Epithelial cell of prostate (primary cell): ENCODE measurements at places on chromosomes 12 and 14.
A peak's percentile ranks its signal among the peaks of the same experiment; 100 is the strongest.

- no peak for DNase-seq
Observed at GRCh38 chr14:100442498-100443490, 119.7 kb downstream of the SLC25A47 start.

- DNase-seq: no peak
Observed at GRCh38 chr12:89824822-89825221, 116.2 kb upstream of the ATP2B1 start.

GRCh38 chr12:95499772-95500171 lies 25.8 kb downstream of the METAP2 start:
- DNase-seq: no peak

DNA sequence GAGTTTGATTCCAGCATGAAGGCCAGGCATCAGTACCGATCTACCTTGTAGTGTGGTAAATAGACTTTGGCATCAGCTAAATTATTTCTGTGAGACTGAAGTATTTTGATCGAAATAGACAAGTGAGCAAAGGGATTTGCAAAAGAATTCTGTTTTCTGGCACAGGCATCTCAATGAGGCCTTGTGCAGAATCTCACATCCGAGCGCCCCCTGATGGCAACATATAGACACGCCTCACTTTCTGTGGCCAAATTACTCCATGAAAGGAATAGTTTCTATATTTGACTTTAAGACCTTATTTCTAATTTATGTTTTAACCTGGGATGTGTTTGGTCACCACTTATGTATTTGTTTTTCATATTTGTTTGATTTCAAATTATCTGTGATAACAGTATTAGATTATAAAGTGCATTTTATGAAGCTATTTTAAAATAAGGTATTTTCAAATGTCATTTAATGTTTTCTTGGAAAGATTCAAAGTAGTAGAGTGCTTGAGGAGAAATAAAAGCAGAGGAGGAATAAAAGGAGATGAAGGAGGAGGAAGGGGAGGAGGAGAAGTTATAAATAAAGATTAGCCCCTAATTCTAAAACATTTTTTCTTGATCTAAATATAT lies 731.9 kb downstream of the NRXN3 start:
- DNase-seq: no peak

DNA sequence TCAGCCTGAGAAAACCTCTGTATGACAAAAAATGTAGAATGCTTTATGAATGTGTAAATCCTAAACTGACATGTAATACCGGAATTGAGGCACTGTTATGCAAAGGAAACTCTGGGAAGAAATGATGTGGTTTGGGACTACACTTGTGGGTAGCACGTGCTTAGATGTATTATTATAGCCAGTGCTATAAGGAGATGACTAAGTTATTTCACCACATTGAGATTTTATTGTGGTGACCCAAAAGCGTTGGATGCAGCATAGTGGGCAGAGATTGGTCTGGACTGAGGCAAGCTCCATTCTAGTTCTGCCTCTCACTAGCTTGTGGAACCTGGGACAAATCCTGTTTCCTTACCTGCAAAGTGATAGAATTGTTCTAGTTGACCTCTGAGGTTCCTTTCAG lies 172.2 kb downstream of the SNAPC1 start:
- DNase-seq: peak; percentile 54

GRCh38 chr14:56515739-56516138 lies 63.9 kb upstream of the TMEM260 start:
- no peak for DNase-seq

GRCh38 chr14:36880276-36880675 lies 218.6 kb downstream of the PAX9 start:
- no peak for DNase-seq

DNA sequence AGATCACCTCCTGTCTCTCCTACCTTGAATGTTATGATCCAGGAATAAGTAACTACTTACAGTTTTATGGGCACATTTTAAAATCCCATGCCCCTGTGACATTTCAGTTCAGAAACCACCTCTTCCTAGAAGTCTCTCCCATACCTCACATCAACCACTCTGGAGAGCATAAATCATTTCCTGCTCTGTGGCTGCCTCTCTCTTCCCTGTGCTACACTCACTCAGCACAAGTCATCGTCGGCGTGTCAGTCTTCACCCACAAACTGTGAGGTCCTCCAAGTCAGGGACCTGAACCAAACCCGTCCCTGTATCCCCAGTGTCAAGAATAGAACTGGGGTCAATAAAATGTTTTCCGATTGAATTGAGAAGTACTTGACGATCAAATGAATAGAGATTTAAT lies 863.3 kb downstream of the BCL11B start:
- DNase-seq: no peak

- DNase-seq: no peak
Observed at GRCh38 chr14:37051153-37051552, 121.3 kb downstream of the SLC25A21 start.

GRCh38 chr14:72554994-72555608 lies 338.8 kb downstream of the DPF3 start:
- no peak for DNase-seq

- no peak for DNase-seq
Observed at GRCh38 chr14:73142216-73142615, 5.9 kb downstream of the PSEN1 start.

GRCh38 chr12:17954788-17955187 lies 135.2 kb downstream of the RERGL start:
- no peak for DNase-seq

DNA sequence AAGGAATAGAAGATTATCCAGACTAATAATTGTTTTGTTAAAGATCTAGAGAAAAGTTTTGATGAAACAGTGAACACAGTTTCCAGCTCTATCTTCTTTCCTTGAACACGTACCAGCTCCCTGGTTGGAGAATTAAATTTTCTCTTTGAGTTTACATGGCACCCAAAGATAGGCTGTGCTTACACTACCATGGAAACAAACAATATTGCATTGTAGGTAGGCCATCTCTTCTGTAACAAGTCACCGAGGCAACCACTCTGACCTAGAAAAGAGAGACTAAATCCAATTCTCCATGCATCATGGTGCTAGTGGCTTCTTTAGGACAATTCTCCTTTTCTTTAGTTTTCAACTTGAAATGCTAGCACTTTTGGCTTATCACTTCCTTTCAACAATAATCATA lies 9.9 kb downstream of the BMAL2 start:
- no peak for DNase-seq

GRCh38 chr14:94673781-94674231 lies 61.6 kb downstream of the SERPINA3 start:
- no peak for DNase-seq

DNA sequence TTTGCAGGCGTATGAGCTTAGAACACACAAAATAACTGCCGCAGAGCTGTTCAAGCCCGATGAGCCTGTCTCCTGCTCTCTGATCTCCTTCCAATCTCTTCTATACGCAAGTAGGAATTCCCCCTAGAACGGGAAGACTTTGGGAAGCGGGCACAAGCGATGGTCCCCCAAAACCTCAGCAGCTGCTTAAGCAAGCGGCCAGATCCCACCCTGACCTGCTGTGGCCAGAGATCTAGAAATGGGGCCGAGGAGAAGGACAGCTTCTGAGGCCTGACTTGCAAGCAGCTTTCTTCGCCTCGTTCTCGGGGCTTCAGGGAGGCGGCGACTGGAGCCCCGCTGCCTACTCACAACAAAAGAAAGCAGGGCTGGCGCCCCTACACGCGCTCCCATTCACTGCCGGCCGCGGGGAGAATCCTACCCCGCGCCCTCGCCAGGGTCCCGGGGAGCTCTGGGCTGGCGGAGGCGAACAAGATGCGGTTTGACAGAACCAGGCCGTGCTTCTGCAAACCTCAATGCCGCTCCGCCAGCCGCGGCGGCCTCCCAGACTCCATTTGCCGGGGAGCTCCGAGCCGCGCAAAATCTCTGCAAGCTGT lies 922 bp downstream of the TBX5 start:
- no peak for DNase-seq

- no peak for DNase-seq
Observed at GRCh38 chr12:107459641-107460040, 226.0 kb upstream of the PWP1 start.

- no peak for DNase-seq
Observed at GRCh38 chr12:102883204-102883799, 33.7 kb downstream of the PAH start.

DNA sequence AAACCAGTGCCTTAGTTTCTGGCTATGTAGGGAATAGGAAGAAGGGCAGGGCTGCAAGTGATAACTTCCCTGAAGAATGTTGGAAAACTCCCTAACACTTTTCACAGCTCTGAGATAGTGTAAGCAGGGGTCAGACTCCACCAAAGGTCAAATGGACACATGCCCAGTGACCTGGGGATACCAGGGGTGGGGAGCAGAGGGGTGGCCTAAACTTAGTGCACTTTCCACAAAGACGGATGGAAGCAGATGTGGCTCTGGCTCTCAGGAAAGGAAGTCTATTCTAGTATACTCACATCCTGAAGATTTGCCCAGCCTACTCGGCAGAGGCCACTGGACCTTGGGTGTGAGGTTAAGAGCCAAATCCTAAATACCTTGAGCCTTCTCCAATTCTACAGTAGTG lies 285.8 kb downstream of the NUAK1 start:
- DNase-seq: no peak

GRCh38 chr12:117470804-117471203 lies 109.4 kb upstream of the NOS1 start:
- DNase-seq: no peak

GRCh38 chr14:54665946-54666345 lies 99.0 kb downstream of the SAMD4A start:
- no peak for DNase-seq

DNA sequence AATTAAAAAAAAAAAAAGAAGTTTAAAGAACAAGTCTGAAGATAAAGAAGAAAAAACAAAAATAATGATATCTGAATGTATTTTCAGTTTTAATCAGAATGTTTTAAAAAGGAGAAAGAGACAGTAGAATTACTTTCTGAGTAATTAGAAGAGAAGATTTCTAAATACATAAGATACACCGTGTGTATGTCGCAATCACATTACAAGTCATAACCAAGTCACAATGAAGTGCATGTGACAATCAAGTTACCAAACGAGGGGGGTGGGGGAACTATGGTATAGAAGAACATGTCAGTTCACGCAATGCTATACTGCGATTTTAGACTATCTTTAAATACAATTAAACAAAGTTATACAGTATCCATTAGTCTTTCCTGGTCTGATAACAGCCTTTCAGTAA lies 1464.1 kb upstream of the FLRT2 start:
- no peak for DNase-seq

DNA sequence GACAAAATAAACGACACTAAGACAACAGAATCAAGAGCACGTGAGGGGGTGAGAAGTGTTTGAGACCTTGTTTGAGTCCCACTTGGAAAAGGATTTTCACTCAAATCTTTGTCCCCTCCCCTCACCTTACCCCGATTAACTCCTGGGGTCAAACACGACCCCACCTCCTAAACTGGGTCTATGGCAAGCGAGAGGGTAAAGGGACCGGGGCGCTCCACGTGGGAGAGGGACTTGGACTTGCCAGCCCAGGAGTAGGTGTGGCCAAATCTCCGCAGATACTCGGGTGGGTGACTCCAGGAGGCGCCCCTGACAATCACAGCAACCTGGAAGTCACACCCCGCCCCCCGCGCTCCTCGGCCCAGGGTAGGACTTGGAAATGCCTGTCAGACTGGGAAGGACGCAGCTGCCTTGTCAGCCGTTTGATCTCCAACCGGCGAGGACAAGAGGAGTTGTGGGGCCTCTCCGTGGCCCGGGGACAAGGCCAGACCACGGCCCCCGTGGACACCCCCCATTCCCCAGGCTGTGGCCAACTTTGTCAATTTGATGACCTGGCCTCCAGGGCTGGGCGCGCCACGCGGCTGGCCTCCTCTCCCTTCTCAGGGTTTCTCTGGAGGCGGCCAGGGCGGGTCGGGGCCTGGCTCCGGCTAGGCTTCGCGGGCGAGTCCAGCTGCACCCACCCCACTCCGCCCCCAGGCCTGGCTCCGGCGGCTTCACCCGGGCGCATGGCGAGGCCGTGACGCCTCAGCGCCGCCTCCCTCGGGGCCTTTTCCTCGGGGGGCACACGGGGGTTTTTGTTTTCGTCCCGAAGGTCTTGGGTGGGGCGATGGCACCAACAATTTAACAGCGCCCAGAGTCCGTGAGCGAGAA lies 1.1 kb upstream of the BCL11B start:
- no peak for DNase-seq

- no peak for DNase-seq
Observed at GRCh38 chr14:76491172-76491930, 115.4 kb downstream of the ESRRB start.

DNA sequence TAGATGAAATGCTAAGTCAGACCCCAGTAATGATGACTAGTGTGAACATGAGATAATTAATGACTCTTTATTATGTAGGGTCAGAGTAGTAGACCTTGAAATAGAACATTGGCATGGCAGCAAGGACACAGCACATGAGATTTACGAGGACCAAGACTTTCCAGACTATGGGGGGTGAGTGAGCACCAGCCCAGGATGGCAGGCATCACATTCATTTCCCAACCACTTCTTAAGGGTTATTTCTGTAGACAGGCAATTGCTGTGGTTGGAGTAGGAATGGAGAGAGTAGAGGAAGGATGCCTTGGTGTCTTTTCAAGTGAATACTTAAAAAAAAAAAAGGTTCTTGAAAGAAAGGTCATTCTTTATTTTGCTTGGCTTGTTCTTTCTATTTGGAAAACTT lies 189.4 kb upstream of the DYRK2 start:
- DNase-seq: no peak

DNA sequence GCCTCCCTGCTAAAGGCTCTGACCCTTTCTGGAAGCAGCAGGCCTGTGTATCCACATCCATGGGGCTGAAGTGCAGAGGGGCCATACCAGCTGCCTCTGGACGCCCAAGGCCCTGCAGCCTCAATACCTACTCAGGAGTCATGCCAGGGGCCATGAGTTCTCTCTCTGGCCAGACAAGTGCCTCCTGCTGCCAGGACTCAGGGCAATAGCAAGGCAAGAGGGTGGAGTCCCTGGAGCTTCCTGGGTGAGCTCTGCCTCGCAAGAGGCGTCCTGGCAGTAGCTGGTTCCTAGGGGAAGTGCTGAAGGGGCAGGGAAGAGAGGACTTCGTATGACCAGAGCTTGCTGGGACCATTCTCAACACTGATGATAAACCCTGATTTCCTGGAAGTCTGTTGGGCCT lies 10.9 kb upstream of the ENDOU start:
- DNase-seq: no peak

- no peak for DNase-seq
Observed at GRCh38 chr14:25086081-25086480, 36.1 kb upstream of the STXBP6 start.

DNA sequence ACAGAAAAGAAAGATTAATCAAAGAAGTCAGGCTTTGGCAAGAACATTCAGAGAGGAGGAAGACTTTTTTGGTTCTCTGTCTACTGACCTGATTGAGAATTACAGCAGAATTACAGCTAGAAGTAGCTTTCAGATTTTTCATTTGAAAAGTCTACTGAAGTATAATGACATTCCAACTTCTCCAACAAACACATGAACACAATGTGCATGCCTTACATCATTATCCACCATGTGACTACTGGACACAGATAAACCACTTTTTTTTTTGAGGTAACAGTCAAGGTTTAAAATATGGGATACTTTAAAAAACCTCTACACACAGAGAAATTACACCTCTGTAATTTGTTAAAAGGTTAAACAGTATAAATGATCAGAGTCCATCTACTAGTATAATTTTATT lies 12.3 kb downstream of the BTBD7 start:
- DNase-seq: no peak

GRCh38 chr12:25725470-25725869 lies 172.4 kb upstream of the LMNTD1 start:
- no peak for DNase-seq

- DNase-seq: no peak
Observed at GRCh38 chr12:49982246-49983087, 9.7 kb downstream of the AQP6 start.

- peak; percentile 93 for DNase-seq
Observed at GRCh38 chr14:55430024-55430690, 10.3 kb downstream of the TBPL2 start.
